CD4-positive, CD25-positive, alpha-beta regulatory T cell (primary cell): ENCODE measurements at places on chromosomes 2 and 18. TPM values are rescaled to one million over a fixed set of nuclear protein-coding genes. Genes with fewer than 3 reads are reported as not detected.

DNA sequence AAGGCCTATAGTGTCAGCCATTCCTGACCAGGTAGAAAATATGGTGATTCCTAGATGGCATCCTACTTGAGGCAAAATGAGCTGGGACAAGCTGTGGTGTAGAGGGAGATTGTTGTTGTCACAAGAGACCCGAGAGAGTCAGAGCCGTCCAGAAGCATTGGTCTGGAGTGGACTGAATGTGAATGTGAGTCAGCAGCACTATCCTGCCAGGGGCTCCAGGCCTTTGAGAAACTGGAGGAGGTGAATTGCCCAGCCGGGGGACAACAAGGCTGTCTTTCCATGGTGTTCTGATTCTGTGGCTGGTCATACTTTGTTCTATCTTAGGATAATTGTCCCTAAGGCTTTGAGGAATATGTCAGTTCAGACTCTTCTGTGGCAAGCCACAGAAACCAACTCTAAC lies 29.4 kb upstream of the EIF2AK3 start:
- DNase-seq = no peak

- no peak for DNase-seq
Observed at GRCh38 chr2:128638341-128639119, 319.9 kb upstream of the HS6ST1 start.

DNA sequence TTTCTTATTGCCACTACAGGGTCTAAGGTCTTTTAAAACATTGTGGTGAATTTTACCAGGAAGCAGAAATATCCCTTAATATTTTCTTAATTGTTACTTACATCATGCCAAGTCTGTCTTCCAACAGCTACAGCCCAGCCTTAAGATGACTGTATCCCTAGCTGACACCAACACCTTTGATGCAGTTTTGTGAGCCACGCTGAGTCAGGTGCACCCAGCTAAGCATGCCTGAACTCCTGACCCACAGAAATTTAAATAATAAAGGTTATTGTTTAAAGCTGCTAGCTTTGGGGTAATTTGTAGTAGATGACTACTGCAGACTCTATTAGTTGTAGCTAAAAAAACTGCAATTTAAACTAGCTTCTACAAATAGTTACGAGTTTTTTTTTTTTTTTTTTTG lies 1757.9 kb upstream of the LRRTM1 start:
- DNase-seq = no peak

- no peak for DNase-seq
Observed at GRCh38 chr18:22367303-22367702, 50.4 kb downstream of the CTAGE1 start.

- DNase-seq = no peak
Observed at GRCh38 chr2:215499331-215499730, 63.5 kb upstream of the FN1 start.

The UNC50 gene
- 58.6 TPM for polyA plus RNA-seq

DNA sequence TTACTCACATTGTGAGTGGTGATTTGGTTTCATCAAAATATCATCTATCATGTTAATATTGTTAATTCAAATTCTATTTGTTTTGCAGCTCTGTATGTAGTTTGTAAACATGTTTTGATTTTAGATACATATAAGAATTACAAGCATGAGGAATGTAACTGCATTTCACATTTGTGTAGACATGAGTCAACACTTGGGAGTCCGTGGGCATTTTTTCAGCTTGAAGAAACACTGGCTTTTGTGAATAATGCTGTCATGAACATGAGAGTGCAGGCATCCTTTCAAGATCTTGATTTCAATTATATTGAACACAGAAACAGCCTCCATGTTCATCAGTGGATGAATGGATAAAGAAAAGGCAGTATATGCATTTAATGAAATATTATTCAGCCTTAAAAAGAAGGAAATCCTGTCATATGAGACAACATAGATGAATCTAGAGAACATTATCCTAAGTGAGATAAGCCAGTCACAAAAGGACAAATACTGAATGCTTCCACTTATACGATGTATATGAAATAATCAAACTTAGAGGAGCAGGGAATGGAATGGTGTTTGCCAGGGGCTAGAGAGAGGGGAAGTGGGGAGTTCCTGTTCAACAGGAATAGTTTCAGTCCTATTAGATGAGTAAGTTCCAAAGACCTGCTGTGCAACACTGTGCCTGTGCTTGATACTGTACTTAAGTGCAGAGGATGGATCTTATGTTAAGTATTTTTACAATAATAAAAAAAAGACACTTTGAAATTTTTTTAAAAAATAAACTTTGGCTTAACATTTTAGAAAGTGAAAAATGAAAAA lies 194.9 kb downstream of the LRATD1 start:
- DNase-seq = no peak

The CXCR1 gene
- 0.40 TPM for polyA plus RNA-seq

DNA sequence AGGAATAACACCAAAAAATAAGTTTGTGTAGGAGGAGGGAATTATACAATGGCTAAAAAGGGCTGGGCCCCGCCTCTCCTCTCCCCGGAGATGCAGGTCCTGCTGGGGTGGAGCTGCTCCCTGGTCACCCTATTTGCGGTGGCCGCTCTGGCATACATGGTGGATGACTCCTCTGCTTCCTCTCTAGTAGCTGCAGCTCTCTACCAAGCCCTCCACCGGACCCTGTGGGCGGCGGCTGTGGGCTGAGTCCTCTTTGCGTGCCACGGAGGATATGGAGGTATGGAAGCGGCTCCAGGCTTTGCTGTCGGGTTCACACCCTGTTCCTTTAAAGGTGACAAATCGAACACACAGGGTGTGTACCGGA lies 77.1 kb upstream of the SEC11C start:
- no peak for DNase-seq

- DNase-seq = no peak
Observed at GRCh38 chr2:28809927-28810326, 707 bp upstream of the SPDYA start.

DNA sequence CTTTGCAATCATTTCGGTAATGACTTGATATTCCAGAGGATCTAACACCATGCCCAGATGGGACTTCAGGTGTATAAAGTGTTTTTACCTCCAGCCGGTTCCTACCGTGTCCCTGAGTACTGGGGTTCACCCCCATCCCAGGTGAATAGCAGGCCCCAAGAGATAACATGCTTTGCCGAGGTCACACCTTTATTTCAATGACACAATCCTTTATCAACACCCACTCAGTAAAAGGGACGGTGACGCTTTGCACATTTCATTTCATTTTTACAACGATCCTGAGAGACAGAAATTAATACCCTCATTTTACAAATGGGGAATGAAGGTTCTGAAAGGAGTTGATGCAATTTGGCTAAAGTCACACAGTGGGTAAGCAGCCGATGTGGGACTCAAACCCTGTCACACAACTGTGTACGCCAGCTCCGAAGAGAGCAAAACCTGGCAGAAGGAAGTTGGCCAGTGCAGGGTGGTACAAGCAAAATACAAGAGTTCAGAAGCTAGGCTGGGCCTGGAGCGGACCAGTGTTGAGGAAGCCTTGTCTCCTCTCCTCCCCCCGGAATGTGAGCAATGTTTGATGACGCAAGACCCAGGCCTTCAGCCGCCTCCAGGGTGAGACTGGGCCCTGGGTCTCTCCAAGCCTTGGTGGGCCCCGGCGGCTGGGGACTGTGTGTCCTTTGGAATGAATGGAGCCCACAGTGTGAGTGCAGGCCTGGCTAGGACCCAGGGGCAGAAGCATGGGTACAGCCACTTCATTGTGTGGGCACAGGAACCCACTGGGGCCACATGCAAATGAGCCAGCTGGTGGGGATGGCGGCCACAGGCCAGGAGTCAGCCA lies 139.6 kb upstream of the MYCN start:
- DNase-seq = no peak

DNA sequence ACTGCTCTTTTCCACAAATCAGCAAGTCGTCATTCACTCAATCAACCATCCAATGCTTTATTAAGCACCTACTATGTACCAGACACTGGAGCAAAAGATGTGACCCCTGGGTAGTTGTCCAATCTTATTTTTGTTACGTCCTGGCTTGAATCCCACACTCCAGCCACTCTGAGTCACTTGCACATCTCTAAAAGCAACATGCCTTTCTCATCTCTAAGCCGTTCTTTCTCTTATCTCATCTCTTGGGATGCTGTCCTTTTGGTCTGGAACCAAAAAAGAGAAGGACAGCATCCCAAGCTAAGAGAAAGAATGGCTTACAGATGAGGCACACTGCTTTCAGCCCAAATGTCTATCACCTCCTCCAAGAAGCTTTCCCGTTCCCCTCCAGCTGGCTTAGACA lies 58.8 kb downstream of the RNF152 start:
- DNase-seq = no peak

DNA sequence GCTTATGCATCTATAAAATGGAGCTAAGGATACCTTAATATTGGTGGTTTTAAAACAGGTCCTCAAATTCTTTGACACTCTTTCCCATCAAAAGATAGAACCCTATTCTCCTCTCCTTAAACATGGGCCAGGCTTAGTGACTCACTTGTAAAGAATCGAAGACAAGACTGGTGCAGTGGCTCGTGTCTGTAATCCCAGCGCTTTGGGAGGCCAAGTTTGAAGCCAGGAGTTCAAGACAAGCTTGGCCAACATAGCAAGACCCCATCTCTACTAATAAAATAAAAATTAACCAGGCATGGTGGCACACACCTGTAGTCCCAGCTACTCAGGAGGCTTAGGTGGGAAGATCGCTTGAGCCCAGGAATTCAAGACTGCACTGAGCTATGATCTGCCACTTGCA lies 44.5 kb downstream of the CYBRD1 start:
- no peak for DNase-seq

DNA sequence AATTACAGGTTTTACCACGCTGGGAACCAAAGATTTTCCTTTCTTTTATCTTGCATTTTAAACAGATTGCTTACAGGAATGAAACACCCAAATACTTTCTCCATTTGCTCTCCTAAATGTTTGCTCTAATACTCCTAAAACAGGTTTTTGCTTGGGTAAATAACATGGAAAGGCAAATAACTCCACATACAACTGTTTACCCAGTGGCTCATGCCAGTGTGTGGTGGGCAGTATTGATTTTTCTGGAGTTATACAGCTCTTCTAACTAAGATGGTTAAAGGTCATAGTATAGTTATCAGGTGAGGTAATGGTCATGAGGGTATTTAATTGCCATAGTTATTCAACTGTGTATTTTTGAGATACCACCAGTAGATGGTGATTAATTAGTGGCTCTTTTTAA lies 61.2 kb upstream of the RAB27B start:
- DNase-seq = no peak

- DNase-seq = peak; percentile 73
Observed at GRCh38 chr2:37832590-37833197, 92.4 kb upstream of the RMDN2 start.

GRCh38 chr2:28419443-28420270 lies 27.0 kb downstream of the FOSL2 start:
- DNase-seq = peak; percentile 41

DNA sequence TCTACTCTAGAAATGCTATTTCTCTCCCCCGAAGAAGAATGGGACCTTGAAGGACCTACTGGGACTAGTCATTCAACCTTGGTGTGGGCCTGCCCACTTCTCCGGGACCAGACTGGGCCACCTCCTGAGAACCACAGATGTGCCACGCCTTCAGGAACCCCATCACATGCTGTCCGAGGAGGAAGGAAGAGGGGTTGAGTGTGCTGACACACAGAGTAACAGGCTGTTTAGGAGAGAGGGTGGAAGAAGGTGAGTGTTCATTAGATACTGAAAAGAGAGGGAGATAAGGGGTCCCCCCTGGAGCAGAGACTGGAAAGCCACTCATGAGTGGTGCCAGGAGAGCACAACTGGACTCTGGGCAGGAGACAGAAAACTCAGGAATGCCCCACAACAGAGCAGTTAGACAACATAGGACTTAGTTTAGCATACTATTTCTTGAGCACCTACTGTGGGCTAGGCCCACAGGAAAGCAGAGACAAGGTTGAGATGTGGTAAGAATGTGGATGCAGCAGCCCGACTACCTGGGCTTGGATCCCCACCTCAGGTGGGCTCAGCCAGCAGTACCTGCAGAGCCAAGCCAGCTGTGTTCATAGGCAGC lies 286.4 kb upstream of the NCKAP5 start:
- DNase-seq = no peak

- no peak for DNase-seq
Observed at GRCh38 chr2:47359375-47359868, 43.5 kb upstream of the MSH2 start.

The PLGLB2 gene
- polyA plus RNA-seq = 0.23 TPM

The DNAH6 gene
- 0.62 TPM for polyA plus RNA-seq

The EMILIN2 gene
- 2.1 TPM for polyA plus RNA-seq

DNA sequence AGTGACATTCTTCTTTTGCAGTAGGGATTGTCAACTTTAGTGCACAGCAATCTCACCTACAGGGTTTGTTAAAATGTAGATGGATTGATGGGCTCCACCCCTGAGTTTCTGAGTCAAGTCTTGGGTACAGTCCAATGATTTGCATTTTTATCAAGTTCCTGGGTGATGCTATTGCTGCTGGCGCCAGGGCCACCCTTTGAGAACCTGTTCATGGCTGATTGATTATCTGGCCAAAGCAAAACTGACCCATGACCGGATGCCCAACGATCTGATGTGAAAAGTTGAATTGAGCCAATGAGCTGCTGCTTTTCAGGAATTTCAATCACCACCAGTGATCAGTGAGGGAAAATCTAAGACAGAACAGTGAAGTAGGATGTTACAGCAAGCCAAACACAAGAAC lies 675.3 kb downstream of the TMEM182 start:
- DNase-seq = no peak

DNA sequence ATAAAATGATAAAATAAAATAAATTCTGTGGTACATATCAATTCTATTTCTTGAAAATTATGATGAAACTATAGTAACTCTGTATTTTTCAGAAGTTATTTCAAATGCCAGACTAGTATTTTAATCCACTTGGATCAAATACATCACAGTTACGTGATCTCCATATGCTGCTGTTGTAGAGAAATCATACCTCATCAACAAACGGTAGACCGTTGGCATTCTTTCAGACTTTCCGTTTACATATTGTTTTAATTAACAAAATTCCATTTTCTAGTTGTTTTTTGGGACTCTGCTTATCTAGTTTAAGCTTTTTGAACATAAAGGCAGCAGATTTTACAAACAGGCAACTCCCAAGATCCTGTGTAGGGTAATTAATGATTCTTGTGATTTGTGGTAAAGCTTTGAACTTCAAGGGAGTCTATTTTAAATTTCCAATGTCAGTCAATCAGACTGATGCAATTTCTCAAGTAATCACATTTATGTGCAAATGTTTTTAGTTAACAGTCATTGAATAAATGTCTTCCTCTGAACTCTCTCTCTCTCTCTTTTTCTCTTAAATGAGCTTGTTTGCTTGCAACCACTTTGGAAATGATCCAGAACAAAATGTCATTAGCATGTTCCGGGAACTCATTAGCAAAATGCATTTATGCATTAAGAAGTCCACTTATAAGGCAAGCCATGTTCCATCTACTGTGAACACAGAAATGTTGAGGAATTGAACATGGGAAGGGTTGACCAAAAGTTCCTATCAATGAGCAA lies 31.8 kb downstream of the NYAP2 start:
- no peak for DNase-seq

- no peak for DNase-seq
Observed at GRCh38 chr2:197613509-197613987, 61.8 kb downstream of the RFTN2 start.

DNA sequence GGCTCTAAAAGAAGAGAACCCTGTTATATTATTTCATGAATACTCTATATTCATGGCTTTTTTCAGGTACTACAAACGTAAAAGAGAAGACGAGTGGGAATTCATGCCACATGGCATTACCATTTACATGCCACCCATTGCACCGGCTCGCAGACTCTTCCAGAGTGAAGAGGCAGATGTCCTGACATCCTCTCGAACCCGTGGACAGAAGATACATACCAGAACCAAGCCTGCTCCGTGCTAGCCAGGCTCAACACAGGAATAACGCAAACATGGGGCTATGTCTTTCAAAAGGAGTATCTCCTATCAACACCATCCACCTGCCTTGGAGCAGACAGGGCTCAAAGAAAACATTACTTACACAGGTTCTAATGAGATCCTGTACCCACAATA lies 168.8 kb downstream of the THADA start:
- DNase-seq = no peak

- DNase-seq = no peak
Observed at GRCh38 chr2:28606986-28607441, 111.2 kb downstream of the PLB1 start.
